ENCODE measurements at places on chromosomes 5 and 9.

- no peak for DNase-seq
These were observed 80.3 kb downstream of the CSNK1A1 start for GRCh38 chr5:149470942-149471341.

- no peak for DNase-seq
These were observed 408.2 kb upstream of the TUSC1 start for GRCh38 chr9:26086396-26086795.

GRCh38 chr5:144275329-144275728, 104.7 kb downstream of the KCTD16 start:
- no peak for DNase-seq

GRCh38 chr9:137078701-137079400, 1.5 kb downstream of the UAP1L1 start:
- no peak for DNase-seq

- no peak for DNase-seq
These were observed 363.2 kb downstream of the OSTF1 start for GRCh38 chr9:75451505-75451904.

- no peak for DNase-seq
These were observed 243.3 kb downstream of the ACTL7B start for GRCh38 chr9:108612513-108612912.

DNA sequence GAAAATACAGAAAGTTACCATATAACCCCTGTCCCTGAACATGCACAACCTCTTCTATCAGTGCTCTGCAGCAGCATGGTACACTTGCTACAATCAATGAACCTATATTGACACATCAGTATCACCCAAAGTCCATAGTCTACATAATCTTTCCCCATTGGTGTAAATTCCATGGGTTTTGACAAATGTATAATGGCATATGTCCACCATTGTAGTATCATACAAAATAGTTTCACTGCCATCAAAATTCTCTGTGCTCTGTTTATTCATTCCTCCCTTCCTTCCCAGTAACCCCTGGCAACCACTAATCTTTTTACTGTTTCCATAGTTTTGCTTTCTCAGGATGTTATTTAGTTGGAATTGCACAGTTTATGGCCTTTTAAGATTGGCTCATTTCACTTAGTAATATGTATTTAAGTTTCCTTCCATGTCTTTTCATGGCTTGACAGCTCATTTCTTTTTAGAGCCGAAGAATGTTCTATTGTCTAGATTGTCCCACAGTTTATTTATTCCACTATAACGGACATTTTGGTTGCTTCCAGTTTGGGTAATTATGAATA, 1707.0 kb downstream of the EFNA5 start:
- DNase-seq = no peak

- no peak for DNase-seq
These were observed 353.2 kb downstream of the CWC27 start for GRCh38 chr5:65121880-65122436.

- no peak for DNase-seq
These were observed 165.8 kb downstream of the GADD45G start for GRCh38 chr9:89770531-89771174.

DNA sequence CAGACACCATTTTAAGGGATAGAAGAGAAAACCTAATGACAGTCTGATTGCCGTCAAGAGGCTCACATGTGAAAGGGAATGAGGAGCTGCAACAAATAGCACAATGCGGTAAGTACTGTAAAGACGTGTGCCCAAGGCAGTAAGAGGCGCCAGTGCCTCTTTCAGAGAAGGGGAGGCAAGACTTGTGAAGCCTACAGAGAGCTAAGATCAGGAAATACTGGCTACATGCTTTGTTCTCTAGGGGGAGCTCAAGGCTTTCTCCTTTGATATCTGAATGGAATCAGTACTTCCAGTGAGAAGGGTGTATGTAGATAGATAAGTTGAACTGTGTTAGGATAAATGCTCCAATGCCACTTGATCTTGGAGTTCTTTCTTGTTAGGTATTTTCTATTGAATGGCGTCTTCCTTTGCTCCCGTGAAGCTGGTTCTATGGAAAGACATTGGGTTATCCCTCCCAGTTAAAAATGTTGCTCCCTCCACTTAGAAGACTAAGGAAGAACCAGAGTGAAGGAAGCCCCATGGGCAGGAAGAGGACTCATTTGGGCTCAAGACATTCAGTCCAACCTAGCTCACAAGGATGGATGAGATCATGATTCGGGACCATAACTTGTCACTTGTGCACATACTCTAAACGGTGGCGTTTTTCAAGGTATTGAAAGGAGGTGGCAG, 23.5 kb upstream of the ALDOB start:
- DNase-seq = no peak

DNA sequence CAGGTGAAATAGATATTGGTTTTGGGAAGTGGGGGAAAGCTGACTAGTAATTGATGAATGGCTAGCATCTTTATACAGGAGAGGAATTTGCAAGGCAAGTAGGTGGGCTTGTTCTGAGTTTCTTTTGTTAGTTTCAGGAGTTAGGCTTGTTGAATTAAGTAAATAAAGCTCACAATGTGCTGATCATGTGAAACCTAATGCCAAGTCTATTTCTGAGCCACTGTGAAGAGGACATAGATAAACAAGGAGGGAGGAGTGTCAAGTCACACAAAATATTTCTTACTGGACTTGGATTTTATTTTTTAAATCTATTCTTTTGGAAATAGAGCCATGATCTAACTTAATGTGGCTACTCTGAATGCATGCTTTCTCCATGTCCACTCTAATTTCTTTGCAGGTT, 19.9 kb downstream of the GDA start:
- no peak for DNase-seq

DNA sequence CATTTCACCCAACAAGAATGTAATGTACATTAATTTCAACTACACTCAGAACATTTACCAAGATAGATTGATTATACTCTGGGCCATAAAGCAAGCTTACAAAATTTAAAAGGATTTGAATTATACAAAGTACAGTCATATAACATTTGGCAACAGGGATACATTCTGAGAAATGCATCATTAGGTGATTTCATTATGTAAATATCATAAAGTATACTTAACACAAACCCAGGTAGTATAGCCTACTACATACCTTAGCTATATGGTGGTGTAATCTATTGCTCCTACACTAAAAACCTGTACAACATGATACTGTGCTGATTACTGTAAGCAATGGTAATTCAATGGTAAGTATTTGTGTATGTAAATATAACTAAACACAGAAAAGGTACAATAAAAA, 202.9 kb downstream of the MPDZ start:
- no peak for DNase-seq

DNA sequence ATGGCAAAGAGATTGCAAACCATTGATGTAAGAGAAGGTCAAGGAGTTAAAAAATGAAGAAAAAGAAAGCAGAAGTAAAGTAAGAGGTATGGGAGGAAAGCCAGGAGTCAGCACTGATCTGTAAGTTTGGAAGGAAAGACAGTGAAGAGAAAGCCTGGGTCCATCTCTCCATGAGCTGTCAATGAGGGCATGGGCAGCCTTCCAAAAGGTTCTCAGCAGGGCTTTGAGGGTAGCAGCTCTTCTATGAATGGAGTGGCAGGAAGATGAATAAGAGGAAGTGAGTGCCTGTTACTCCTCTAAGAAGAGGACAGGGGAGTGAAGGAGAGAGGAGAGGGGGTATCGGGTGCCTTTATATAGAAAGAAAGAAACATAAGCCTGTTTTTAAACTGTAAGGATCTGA, 97.1 kb downstream of the ADCY2 start:
- DNase-seq = no peak

- no peak for DNase-seq
These were observed 6.0 kb upstream of the PRRT1B start for GRCh38 chr9:131539223-131539923.

GRCh38 chr9:134605966-134606357, 35.6 kb upstream of the COL5A1 start:
- no peak for DNase-seq

- DNase-seq = no peak
These were observed 34.2 kb upstream of the RASGRF2 start for GRCh38 chr5:80925931-80926330.

GRCh38 chr5:75885849-75886596, 168.8 kb upstream of the POC5 start:
- no peak for DNase-seq

- DNase-seq = no peak
These were observed 22.0 kb downstream of the PAPPA start for GRCh38 chr9:116175614-116176013.

DNA sequence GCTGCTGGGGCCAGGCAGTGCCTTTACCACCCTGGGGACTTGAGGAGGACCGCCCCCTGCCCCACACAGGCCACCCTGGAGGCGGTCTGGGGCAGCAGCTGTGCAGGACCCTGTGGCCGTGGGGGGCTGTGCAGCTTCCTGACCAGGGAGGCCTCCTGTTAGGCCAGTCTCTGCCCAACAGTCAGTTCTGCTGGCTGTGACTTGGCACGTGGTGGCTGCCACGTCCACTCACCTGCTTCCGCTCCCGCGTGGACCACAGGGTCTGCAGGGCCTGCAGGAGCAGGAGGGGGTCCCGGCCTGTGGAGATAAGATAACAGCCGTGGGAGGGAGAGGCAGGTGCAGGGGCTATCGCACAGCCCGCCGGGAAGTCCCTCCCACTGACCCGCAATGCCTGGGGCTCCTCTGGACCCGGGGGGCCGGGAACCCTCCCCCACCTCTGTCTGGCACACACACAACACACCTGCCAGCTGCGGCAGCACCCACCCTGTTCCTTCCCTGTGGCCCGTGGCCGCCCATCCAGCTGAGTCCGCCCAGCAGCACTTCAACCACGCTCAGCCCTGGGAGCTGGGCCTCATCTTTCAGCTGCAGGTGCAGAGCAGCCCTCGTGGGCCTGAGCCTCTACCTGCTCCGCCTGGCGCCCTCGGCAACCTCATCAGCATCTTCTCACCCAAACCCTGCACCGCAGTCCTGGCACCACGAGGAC, 39.7 kb downstream of the EXD3 start:
- DNase-seq = no peak

- no peak for DNase-seq
These were observed 316.5 kb downstream of the ASTN2 start for GRCh38 chr9:117098331-117098730.

GRCh38 chr9:37852222-37852621, 51.6 kb downstream of the DCAF10 start:
- no peak for DNase-seq

- DNase-seq = no peak
These were observed 16.0 kb upstream of the TBC1D2 start for GRCh38 chr9:98271479-98271878.

DNA sequence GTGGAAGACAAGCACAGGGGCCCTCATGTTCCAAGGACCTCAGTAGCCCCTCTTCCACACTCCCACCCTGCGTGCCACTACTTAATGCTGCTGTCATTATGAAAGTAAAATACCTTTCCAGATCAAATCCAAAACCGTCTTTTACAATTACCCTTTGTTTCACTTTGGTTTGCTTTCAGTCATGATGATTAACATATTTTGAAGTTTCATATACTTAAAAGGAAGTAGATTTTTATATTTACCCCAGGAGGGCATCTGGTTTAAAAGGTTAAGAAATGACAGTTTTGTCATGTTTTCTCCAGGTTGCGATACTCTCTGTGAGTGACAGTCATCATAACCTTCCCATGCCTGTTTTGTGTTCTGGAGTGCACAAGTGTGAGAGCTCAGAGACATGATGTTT, 13.5 kb upstream of the MAP1B start:
- DNase-seq = no peak

GRCh38 chr5:61662670-61663069, 330.6 kb downstream of the ZSWIM6 start:
- DNase-seq = no peak

- no peak for DNase-seq
These were observed 812.9 kb upstream of the ZNF608 start for GRCh38 chr5:125559296-125559695.

DNA sequence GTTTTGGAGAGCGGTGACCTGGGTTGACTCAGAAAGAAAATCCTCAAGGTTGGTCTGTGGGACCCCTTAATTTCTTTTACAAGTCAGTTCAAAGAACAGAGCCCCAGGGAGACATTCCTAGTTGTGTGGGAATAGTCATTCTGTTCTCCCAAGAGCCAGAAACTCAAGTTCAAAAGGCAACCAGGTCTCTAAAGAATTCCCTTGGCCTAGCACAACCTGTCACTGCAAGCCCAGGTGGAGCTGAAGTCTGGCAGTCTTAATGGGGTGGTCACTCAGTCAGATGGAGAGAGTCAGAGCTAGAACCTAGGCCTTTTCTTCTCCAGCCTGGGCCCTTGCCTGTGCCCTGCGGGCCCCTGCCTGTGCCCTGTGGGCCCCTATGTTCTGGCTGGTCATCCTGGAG, 37.5 kb upstream of the CDKN2AIPNL start:
- DNase-seq = no peak

DNA sequence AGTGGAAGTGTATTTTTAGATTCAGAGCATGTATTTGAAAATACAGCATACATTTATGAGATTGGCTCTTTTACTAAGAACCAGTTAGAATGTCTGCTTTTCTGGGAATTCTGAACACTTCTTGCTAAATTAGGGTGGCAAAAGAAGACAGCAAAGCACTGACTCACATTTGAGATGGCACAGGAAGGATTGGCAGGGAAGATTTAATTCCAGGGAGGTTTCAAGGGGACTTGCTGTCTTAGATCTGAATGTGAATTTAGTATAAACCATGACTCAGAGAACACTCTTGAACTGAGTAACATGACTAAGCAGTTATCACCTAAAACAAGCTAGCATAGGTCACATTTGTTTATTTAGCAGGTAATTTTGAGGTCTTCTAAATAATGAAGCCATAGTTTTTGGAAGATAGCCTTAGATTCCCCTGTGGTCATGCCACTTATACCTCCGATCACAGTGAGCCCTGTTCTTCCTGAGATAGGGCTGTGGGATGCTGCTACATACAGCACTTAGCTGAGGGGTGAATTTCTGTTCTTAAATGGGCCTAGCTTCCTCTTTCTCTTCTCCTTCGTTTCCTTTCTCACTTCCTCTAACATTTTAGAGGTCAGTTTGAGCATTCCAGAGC, 173.8 kb downstream of the PCSK1 start:
- no peak for DNase-seq

GRCh38 chr9:37036371-37036775, 2.3 kb upstream of the PAX5 start:
- DNase-seq = no peak

DNA sequence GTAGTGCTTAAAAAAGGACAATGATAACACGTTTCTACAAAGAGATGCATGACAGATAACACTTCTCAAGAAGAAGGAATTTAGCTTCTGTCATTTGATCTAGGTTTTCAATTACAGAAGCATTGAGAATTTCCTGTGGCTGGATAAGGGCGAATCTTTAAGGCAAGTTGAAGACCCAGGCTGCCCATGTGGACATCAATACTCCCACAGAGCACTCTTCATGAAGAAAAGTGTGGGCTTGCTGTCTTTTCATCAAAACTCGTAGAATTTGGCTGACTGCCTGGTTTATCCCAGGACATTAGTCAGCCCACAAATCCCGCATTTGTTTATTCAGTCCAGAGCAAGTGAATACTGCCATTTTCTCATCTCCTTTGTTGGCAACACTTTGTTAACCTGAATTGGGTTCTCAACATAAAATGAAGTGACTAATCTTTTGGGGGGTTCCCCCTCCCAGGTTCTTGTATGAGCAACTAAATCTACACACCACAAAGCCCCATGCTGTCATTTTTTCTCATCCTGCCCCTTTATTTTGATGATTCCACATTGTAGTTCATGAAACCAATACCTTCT, 43.4 kb upstream of the CDKN2B start:
- no peak for DNase-seq
